ENCODE measurements at places on chromosomes 13 and 19. TPM values are rescaled to one million over a fixed set of nuclear protein-coding genes. Genes with fewer than 3 reads are reported as not detected.

DNA sequence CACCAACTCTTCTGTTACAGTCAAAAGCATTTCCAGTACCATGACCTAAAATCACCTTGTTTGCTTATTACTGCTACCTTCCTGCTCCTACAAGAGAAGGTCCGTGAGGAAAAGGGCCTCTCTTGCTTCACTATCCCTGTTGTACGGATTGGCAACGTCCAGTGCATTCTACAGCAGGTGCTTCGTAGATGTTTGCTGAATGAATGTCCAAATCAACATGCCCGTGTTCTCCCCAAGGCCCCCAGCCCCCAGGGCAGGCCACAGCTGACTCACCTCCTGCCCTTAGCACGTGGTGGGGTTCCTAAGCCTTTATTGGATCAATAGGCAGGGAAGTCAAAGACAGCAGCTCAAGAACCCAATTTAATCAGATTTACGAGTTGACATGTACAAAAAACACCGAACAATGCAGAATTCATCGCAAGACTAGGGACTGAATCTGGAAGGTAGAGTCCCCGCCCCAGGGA is 5.5 kb upstream of the NAPA start:
- DNase-seq = no peak
- H3K4me1 ChIP-seq = peaks cover 48% of the 10 kb centered on the region
- no peak overlapping the region for H3K4me3 ChIP-seq
- H3K27me3 ChIP-seq = peaks cover 4% of the 10 kb centered on the region
- no peaks in the 10 kb centered on the region for H3K36me3 ChIP-seq
- H3K27ac ChIP-seq = no peak overlapping the region

Gene CYP4F8
- not detected for total RNA-seq

Gene SSC5D
- 0.35 TPM for total RNA-seq

DNA sequence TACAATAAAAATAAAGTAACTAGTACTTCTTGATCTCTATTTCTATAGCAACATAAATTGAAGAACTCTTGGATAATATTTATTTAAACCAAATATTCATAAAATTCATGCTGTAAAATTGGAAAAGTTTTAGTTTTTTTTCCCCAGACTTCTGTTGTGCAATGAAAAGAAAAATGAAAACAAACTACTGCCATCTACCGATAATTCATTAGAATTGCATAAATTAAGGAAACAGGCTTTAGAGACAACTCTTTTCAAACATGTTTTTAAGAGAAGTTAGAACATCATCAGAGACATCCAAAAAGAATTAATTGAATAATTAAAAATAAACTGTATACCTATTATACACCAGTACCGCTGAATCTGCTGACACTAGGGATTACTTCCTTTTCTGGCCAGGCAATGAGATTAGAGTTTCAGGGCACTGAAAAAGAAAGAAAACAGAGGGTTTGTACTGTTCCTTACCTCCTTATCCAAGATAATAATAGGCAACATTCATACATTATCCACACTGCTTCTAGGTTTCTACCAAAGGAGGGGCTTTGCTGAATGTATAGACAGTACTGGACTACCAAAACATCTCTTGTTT is 4.9 kb downstream of the CCDC122 start:
- H3K4me3 ChIP-seq = no peak overlapping the region
- no peaks in the 10 kb centered on the region for H3K36me3 ChIP-seq
- no peaks in the 10 kb centered on the region for H3K27me3 ChIP-seq
- DNase-seq = no peak
- no peak overlapping the region for H3K27ac ChIP-seq

DNA sequence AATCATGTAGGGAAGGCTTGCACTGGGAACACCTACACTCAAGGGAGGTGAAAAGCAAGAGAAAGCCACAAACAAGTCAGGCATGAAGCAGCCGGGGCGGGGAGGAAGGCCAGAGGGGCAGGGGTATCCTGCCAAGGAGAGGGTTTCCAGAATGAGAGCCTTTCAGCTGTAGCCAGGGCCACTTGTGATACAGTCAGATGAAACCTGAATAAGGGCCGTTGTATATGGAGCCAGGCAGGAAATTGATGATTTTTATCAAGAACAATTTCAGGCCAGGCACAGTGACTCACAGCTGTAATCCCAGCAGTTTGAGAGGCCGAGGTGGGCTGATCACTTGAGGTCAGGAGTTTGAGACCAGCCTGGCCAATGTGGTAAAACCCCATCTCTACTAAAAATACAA is 4.4 kb downstream of the TRPM4 start:
- H3K27ac ChIP-seq = no peak overlapping the region
- no peak for DNase-seq
- H3K27me3 ChIP-seq = peaks cover 14% of the 10 kb centered on the region
- H3K4me1 ChIP-seq = peaks cover 9% of the 10 kb centered on the region

Gene S1PR2
- total RNA-seq = 19.9 TPM

Gene LILRA1
- not detected for total RNA-seq

GRCh38 chr13:77919921-77920294 is 1.3 kb upstream of the EDNRB start:
- no peaks in the 10 kb centered on the region for H3K27me3 ChIP-seq
- H3K4me1 ChIP-seq = no peaks in the 10 kb centered on the region

Gene ANKRD10
- total RNA-seq = 65.4 TPM

DNA sequence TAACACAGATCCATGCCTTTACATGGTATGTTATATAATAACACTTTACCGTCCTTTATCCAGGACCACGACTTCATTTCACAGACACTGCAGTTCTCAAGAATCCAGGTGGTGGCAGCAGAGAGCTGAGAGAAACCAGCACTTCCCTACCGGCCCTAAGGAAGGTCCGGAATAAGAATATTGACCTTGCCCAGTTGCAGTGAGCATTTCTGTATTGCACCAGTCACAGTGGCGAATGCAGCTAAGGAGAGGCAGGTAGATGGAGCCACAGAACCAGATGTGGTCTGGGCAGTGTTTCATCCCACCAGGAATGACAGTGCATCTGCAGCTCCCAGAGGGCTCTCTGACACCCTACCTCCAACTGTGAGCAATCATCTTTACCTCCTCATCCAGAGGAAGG is 44.6 kb downstream of the ZNF787 start:
- no peaks in the 10 kb centered on the region for H3K36me3 ChIP-seq
- H3K4me1 ChIP-seq = peaks cover 10% of the 10 kb centered on the region
- no peak overlapping the region for H3K27ac ChIP-seq
- peak; percentile 27 for DNase-seq
- no peak overlapping the region for H3K4me3 ChIP-seq

- no peaks in the 10 kb centered on the region for H3K36me3 ChIP-seq
- H3K27me3 ChIP-seq = no peaks in the 10 kb centered on the region
- H3K4me1 ChIP-seq = no peaks in the 10 kb centered on the region
- DNase-seq = no peak
- H3K4me3 ChIP-seq = no peak overlapping the region
Observed at GRCh38 chr19:27935669-27936068, 1277.3 kb downstream of the UQCRFS1 start.

DNA sequence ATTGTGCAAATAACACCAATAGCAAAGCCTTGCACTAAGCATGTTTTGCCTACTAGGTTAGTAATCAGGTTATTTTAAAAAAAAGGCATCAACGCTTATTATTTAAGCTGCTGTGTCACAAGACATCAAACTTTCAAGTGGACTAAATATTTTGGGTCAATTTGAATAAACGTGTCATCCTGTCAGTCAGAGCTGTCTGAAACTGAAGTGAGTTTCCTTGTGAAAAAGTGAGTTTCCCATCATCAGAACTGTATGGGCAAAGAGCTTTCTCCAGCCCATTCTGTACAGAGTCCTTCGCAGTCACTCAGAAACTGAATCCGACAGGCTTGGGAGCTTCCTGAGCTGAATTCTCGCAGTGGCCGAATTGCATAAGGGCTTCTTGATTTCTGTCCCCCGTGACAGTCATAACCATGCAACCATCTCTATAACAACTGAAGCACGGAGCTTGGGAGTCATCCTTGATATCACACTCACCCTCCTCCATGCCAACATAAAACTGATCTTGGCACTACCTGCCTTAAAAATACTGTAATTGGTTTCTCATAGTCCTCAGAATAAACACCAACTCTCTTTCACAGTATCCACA is 139.8 kb downstream of the MIPEP start:
- H3K36me3 ChIP-seq = no peaks in the 10 kb centered on the region
- no peak for DNase-seq
- no peaks in the 10 kb centered on the region for H3K27me3 ChIP-seq
- no peak overlapping the region for H3K4me3 ChIP-seq
- no peaks in the 10 kb centered on the region for H3K4me1 ChIP-seq
- H3K27ac ChIP-seq = no peak overlapping the region

Gene CAPN12
- 5.3 TPM for total RNA-seq

GRCh38 chr19:23394511-23394910 is 760 bp downstream of the ZNF91 start:
- H3K27me3 ChIP-seq = no peaks in the 10 kb centered on the region
- peak overlapping the region; percentile 94 for H3K27ac ChIP-seq
- peak overlapping the region; percentile 92 for H3K4me3 ChIP-seq
- H3K4me1 ChIP-seq = peaks cover 24% of the 10 kb centered on the region
- H3K36me3 ChIP-seq = no peaks in the 10 kb centered on the region

DNA sequence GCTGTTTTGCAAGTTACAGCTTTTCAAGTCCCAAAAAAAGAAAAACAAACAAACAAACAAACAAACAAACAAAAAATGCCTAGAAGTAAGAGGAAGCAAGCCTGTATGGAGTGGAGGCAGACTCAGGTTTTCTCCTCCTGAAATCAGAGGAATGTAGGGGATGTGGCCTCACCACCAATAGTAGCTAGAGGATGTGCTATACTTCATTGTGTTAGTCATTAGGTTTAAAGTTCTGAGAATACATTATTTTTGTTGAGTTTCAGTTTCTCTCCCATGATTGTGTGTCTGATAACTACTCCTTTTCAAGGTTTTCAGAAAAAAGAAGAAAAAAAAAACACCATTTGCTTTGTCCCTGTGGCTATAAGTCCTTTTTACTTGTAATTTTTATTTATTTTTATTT is 524.5 kb downstream of the GPC6 start:
- no peak overlapping the region for H3K4me3 ChIP-seq
- no peaks in the 10 kb centered on the region for H3K27me3 ChIP-seq
- no peak overlapping the region for H3K27ac ChIP-seq
- no peaks in the 10 kb centered on the region for H3K36me3 ChIP-seq
- DNase-seq = no peak

DNA sequence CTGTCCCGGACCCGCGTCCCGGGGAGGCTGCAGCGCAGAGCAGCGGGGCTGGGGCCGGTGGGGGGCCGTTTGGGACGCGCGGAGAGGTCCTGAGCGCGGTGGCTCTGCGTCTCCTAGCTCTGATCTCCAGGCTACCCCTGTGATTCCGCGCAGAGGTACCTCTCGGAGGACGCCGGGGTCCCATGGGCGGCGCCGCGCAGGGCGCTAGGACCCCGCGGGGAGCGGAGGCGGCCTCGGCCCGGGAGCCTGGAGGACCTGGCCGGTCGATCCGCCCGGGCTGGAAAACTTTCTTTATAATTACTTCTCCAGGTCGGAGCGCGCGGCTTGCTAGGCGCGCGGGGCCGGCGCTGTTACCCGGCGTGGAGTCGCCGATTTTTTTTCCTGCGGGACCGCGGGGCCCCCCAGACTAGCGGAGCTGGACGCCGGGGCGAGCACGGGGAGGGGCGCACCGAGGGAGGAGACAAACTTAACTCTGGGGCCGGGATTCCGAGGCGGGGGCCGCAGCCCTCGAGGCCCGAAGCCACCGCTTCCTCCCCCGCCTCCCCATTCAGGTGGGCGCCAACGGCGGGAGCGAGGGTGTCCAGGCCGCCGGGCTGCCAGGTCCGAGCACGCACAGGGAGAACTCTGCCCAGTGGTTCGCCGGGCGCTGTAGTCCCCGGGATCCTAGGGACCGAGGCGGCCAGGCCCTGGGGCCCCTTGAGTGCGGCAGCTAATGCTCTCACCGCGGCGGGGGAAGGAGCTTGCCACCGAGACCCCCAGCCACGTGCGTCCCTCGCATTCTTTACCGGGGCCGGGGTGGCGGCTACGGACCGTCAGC is 848 bp upstream of the CEBPA start:
- H3K27me3 ChIP-seq = peaks cover 8% of the 10 kb centered on the region
- no peaks in the 10 kb centered on the region for H3K4me1 ChIP-seq
- no peak overlapping the region for H3K27ac ChIP-seq

DNA sequence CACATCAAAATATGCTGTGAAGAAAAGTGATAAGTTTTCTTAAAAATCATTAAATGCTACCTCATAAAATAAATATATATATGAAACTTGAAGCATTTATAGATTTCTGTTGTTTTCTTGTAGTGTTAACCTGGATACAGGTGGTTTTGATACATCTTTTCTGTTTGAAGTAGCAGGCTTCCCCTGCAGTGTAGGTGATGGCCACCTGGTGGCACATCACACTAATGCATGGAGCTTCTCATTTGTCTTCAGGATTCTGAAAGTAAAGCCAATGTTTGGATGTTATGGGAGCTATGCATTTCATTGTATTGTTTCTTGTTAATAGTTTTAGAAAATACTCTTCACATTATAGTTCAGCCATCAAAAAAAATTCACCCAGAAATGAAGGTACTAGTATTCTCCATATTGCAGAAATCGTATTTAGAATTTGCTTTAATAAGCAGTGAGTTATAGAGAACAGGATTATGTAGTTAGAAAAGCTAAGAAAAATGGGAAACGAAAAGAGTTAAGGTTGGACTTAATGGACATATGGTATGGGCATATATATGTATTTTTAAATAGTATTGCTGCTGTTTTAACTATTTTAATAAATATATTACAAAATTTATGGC is 18.7 kb downstream of the GPR180 start:
- no peak overlapping the region for H3K4me3 ChIP-seq
- H3K4me1 ChIP-seq = no peaks in the 10 kb centered on the region
- no peak overlapping the region for H3K27ac ChIP-seq
- H3K27me3 ChIP-seq = no peaks in the 10 kb centered on the region
- H3K36me3 ChIP-seq = peaks cover 7% of the 10 kb centered on the region

Gene CRX
- not detected for total RNA-seq

GRCh38 chr19:44789943-44790483 is 12.3 kb downstream of the CBLC start:
- H3K27me3 ChIP-seq = no peaks in the 10 kb centered on the region
- H3K4me1 ChIP-seq = no peaks in the 10 kb centered on the region
- no peak overlapping the region for H3K27ac ChIP-seq
- DNase-seq = no peak
- H3K36me3 ChIP-seq = no peaks in the 10 kb centered on the region

- DNase-seq = no peak
- H3K4me3 ChIP-seq = no peak overlapping the region
- H3K27me3 ChIP-seq = no peaks in the 10 kb centered on the region
- H3K4me1 ChIP-seq = no peaks in the 10 kb centered on the region
- H3K36me3 ChIP-seq = no peaks in the 10 kb centered on the region
Observed at GRCh38 chr19:31962561-31962996, 382.8 kb upstream of the ZNF507 start.

Gene MBD3L3
- not detected for total RNA-seq

- H3K27ac ChIP-seq = no peak overlapping the region
- DNase-seq = no peak
- no peaks in the 10 kb centered on the region for H3K27me3 ChIP-seq
- H3K4me3 ChIP-seq = no peak overlapping the region
- no peaks in the 10 kb centered on the region for H3K4me1 ChIP-seq
Observed at GRCh38 chr19:40739030-40739839, 11.0 kb downstream of the ACTMAP start.

GRCh38 chr13:99063952-99064351 is 86.1 kb upstream of the DOCK9 start:
- H3K4me1 ChIP-seq = peaks cover 49% of the 10 kb centered on the region
- H3K4me3 ChIP-seq = no peak overlapping the region
- no peak for DNase-seq
- H3K36me3 ChIP-seq = no peaks in the 10 kb centered on the region

Measured in CD8-positive, alpha-beta memory T cell (primary cell).